ENCODE measurements at places on chromosomes 16 and 17.

GRCh38 chr17:76532072-76532651 is 5.3 kb downstream of the CYGB start:
- DNase-seq: no peak

DNA sequence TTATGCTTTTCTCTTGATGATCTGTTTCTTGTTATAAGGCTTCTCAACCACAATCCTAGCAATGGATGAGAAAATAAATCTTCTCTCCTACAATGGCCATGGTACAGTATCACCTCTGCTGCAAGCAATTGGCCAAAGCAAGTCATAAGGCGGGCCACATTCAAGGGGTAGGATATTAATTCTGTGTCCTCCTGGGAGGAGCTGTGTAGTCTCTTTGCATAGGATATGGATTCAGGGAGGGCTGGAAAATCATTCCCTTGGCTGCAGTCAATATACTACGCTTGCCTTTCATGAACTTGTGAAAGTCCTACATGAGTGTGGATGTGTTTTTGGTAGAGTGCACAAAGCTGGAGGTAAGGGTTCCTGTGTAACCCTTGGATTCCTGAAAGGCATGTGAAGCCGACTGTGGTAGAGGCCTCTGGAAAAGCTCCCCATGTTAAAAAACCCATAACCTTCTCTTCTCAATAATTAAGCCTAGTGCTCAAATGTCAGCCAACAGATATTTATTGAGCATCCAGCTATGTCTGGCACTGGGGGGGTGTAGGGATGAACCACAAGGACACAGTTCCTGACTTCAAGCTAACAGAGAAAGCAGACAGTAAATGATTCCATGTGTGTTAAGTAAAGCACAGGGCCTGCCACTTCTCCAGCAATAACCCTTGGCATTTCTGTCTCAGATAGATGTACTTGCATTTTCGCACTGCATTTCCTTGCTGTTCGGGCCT is 147.6 kb upstream of the HS3ST3A1 start:
- no peak for DNase-seq

DNA sequence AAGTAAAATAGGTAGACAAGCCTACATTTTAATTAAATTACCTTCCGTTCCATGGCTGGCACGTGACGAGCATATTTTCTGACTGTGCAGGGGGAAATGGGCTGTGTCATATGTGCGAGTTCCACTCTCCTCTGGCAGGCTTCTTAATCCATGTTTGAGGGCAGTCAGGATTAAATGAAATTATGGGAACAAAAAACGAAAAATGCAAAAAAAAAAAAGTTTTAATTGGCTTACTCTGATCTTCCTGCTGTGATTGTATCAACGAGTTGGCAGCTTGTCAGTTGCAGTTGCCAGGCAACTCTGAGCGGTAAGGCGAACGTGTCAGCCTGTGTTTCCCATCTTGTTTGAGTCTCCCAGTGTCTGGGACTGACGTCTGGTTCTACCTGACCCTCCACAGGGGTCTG is 302.9 kb upstream of the XYLT1 start:
- DNase-seq: no peak

- DNase-seq: no peak
Observed at GRCh38 chr17:32287804-32288511, 22.3 kb downstream of the RHBDL3 start.

- DNase-seq: no peak
Observed at GRCh38 chr16:86899151-86899550, 320.8 kb downstream of the FOXL1 start.

DNA sequence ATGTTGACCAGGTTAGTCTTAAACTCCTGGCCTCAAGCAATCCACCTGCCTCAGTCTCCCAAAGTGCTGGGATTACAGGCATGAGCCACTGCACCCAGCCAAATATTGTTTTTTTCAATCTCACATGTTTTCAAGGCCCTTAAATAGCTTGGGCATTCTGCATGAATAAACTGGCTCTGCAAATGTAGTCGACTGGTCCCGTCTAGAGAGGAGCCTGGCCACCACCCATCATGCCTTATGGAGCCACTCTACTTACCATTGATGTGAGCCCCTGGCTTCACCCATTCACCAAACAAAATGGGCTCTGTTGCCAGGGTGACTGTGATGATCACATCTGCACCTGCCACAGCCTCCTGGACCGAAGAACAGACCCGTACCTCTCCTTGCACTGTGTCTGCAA is 10.8 kb downstream of the CRYM start:
- no peak for DNase-seq

DNA sequence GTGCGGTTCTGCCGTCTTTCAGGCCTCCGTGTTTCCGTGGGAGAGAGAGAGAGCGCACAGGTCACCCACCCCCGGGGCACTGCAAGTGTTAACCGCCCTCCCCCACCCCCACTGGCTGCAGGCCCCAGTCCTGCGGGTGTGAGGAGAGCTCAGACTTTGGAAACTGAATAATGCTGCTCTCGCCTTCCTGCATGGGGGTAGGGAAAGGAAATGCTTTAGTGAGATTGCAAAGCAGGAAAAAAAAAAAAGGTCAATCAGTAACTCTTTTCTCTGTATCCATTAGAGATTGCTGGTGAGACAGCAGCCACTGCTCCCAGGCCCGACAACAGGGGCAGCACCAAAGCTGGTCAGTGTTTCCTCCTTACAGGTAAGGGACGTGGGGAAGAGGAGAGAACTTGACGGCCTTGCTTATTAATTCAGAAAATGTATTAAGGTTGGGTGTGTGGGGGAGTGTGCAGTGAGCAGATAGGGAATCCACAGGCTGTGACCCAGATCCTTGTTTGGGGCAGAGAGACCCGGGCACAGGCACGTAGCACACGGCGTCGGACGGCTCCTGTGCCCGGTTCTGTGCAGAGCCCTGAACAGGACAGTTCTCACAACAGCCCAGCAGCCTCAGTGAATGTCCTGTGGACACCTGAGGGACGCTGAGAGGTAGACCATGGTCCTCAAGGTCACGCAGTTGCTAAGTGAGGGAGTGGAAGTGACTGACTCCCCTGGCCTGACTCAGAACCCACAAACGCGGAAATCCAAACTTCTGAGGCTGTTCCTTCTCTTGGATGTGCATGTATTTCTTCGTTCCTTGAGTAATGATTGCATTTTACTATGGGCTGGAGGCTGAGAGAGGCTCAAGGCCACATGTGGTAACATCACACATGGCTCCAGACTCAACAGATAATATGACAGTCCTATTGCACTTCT is 156.5 kb downstream of the FOXL1 start:
- DNase-seq: no peak

GRCh38 chr17:71942626-71943025 is 178.2 kb upstream of the SOX9 start:
- DNase-seq: no peak

GRCh38 chr17:38361694-38362465 is 10.2 kb downstream of the SOCS7 start:
- no peak for DNase-seq

GRCh38 chr17:77184474-77184873 is 43.7 kb downstream of the SEC14L1 start:
- DNase-seq: no peak

- no peak for DNase-seq
Observed at GRCh38 chr16:84964386-84965128, 46.8 kb downstream of the ZDHHC7 start.

DNA sequence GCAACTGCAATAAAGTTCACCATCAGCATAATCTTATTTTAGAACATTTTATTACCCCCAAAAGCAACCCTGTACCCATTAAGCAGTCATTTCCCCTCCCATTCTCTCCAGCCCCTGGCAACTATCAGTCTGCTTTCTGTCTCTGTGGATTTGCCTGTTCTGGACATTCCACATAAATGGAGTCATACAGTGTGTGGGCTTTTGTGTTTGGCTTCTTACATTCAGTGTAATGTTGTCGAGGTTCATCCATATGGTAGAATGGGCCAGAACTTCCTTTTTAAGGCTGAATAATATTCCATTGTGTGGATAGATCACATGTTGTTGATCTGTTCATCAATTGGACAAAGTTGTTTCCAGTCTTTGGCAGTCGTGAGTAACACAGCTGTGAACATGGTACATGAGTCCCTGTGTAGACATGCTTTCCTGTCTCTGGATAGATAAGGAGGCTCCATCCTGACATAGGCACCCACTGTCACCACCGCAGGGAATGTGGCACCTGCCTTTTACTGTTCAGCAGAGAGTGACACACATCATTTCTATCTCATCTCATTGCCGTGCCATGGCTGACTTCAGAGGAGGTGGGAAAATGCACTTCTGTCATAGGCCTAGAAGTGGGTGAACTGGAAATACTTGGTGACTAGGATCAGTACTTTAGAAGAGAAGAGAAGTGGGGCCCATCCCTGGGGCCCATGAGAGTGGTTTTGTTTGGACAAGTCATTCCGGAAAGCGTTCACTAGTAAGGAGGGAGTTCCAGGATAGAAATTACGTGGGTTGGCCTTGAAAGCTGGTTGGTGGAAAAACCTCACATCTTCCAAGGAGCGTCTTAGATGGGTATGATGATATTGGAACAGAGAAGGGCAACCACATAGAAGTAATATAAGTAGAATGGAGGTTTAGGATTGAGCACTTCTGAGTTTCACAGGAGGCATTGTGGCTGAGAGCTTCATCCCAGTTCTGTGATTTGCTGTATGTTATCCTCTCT is 25.8 kb downstream of the EPN2 start:
- DNase-seq: no peak

- DNase-seq: no peak
Observed at GRCh38 chr17:80164185-80164584, 5.6 kb upstream of the CARD14 start.

- no peak for DNase-seq
Observed at GRCh38 chr17:20823905-20824304, 218.9 kb downstream of the USP22 start.

GRCh38 chr17:1919201-1919600 is 89.4 kb downstream of the RPA1 start:
- DNase-seq: no peak

- DNase-seq: peak; percentile 28
Observed at GRCh38 chr17:7560172-7561027, 1.3 kb upstream of the SENP3 start.

DNA sequence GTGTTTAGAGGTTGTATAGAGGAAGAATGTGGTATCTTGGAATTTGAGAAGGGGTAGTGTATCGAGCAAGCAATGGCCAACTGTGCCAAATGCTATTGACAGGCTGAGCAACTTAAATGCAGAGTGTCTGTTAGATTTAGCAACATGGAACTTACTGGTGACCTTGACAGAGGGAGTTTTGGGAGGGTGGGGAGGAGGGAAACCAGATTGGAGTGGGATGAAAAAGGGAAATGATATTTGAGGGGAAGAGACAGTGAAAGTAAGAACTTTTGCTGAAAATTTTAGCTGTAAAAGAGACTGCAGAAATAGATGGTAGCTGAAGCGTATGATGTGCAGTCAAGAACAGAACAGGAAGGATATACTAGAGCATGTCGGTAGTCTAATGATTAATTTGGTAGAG is 1.1 kb downstream of the LRRC36 start:
- DNase-seq: no peak

Data from activated T-helper 9 cell treated with anti-CD3 and anti-CD28 coated beads, Interleukin-2, amount 50 U/mL, for 16 hours (primary cell).